CD4-positive, alpha-beta T cell treated with Interleukin-17A for 4 hours (primary cell): ENCODE measurements at places on chromosomes 2 and 18.

- DNase-seq = no peak
Observed at GRCh38 chr2:16718576-16719484, 53.2 kb upstream of the CYRIA start.

DNA sequence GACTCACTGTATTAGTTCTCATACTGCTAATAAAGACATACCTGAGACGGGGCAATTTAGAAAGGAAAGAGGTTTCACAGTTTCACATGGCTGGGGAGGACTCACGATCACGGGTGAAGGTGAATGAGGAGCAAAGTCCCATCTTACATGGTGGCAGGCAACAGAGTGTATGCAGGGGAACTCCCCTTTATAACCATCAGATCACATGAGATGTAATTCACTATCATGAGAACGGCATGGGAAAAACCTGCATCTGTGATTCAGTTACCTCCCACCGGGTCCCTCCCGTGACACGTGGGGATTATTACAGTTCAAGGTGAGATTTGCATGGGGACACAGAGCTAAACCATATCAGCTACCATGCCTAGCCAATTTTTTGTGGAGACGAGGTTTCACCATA, 168.2 kb downstream of the NEDD4L start:
- no peak for DNase-seq

DNA sequence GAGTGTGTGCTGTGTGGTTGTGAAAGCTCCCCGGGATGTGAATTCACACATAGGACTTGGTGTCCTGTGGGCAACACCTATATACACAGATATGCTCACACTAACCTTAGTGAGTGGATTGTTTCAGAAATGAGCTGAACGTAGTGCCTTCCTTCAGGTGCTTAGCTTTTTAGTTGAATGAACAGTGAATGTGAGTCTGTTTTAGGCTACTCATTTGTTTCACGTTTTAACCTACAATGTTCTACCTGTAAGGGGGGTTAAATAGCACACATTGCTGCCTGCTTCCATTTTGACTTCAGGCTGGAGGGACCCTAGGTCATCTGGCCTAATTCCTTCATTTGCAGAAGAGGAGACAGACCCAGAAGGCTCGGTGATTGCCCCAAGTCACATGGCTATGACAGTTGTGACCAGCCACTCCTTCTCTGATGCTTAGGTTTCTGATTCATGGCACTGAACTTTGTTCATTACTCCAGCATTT, 1.0 kb downstream of the PLEK start:
- DNase-seq = no peak

DNA sequence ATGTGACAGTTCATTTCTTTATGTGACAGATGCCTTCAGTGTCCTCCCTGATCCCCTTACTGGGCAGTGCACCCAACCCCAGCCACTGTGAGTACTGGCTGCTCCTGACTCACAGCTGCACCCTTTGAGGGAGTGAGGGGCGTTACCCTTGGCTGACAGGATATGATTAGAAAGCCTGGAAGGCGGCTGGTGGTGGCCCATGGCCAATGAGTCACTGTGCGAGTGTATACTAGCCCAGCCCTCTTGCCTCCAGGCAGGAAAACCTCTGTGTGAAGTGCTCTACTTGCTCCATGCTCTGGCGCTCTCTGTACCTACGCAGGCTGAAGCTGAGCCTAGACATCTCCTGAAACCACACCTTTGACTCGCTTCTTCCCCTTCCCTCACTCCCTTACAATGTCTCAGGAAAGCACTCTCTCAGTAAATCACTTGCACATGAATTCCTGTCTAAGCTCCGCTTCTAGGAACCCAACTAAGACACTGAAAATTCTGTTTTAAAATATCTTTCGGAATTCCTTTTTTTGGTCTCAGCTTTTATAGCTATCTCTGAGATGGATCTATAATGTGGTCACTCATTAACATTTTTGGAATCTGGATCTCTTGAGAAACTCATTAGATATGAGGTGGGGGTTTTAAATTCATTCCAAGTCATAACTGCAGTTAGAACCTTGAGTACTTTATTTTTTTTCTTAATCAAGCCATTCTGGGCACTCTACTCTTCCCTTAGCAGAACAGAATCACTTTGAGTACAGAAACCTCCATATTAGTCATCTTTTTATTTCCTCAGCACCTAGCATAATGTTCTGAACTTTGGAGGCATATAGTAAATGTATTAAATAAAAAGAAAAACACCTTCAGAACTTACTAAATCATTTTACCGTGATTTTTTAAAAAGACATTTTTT, 25.3 kb upstream of the STAM2 start:
- no peak for DNase-seq

DNA sequence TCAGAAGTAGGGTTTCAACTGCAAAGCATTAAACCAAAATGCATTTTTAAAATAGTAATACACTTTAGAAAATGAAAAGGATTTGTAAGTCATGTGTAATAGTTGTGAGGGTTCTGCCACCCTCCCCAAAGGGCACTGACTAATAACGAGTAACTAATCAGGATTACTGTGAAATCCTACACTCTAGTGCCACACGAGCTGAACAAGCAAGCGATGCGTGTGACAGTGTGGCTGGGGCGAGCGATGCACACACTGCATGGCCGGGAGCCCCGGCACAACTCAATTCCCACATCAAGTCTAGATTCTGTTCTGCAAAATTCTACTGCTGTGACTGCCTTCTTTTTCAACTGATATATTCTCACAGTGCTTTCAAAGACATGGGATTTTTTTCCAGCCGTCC, 156.4 kb downstream of the SEPTIN10 start:
- DNase-seq = no peak

- DNase-seq = no peak
Observed at GRCh38 chr2:31122133-31122532, 16.1 kb downstream of the GALNT14 start.

DNA sequence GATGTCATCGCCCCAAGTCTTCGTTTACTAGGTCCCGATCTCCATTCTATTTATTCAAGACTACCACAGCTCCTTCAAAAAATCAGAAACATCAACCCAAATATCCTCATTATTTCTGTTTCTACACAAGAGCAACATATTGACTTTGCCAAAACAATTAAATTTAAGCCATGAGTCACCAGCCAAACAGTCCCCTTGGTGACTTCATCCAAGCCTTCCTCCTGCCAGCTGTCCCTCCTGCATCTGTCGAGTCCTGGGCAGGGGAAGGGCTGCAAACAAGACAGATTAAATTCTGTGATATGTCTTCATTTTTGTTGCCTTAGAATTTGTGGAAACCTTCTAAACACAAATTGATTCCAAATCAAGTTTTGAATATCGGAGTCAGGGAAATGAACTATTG, 110.3 kb downstream of the SP3 start:
- no peak for DNase-seq

- no peak for DNase-seq
Observed at GRCh38 chr2:73297151-73297559, 3.8 kb upstream of the EGR4 start.

GRCh38 chr18:8252371-8252770, 356.9 kb upstream of the RAB12 start:
- DNase-seq = no peak

DNA sequence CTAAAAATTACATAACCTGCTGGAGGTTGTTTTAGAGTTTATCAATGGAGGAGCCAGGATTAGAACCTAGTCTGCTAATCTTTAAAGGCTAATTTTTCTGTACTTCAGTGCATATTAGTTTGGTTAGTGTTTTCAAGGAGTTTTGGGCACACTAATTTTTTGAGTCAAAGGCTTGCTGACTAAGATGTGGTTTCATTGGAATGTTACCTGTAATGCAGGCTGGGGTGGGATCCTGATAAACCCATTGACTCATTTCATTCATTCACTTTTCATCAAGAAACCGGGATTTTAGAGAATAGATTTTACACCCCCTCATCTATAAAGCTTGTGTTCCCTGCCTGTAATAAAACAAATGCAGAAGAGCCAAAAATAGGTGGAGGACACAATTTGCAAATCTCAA, 91.9 kb upstream of the IL1R2 start:
- no peak for DNase-seq

- DNase-seq = no peak
Observed at GRCh38 chr2:44684559-44684958, 256.9 kb upstream of the SIX3 start.

- DNase-seq = no peak
Observed at GRCh38 chr2:160674146-160674750, 180.6 kb upstream of the RBMS1 start.

GRCh38 chr2:6933911-6934310, 16.7 kb downstream of the RNF144A start:
- DNase-seq = no peak

DNA sequence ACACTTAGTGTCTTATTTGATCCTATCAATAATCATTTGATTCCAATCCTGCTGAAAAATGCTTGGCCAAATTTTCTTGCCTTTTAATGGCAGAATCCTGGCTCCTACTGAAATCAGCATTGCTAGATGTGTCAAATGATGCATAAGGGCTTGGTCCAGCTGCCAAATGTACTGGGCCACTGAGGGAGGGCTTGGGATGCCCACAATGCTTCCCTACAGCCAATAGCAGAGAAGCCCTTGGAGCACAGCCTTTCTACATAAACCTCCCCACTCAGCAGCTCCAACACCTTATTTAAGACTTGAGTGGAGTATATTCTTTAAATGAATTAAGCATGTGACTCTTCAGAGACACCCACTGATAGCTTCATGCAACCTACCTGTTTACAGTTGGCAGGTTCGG, 3.6 kb downstream of the ALK start:
- no peak for DNase-seq

GRCh38 chr2:36704475-36705150, 8.1 kb downstream of the VIT start:
- no peak for DNase-seq

- no peak for DNase-seq
Observed at GRCh38 chr2:143907801-143908200, 612.1 kb downstream of the ZEB2 start.

DNA sequence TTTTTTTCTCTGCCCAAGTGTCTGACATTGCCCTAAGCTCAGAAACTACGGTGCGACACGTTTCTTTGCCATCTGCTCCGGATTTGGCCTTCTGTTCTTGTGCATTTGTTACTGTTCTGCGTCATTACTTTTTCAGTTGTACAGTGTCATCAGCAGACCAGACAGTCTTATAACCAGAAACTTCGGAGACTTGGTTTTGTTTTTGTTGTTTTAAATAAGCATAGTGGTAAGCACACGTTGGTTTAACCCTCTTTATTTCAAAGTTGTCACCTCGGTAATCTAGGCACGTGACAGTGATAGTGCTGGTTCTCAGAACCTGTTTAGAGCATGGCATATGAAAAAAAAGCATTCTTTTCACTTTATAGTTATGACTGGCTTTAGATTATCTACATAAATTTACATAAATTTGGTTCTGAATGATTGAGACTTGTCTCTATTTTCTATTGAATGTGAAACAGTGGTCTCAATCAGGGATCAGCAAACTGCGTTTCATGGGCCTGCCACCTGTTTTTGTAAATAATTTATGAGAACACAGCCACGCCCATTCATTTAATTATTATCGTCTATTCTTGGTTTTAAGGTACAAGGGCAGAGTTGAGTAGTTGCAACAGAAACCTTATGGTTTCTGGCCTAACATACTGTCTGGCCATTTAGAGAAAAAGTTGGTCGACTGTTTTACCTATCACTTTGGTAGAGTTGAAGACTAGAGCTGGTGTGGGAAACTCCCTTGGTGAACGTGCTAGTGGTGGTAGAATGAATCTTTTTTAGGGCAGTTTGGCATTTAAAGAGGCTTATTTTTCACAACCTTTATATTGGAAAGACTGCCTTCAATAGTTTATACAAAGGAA, 106.5 kb downstream of the ZNF532 start:
- no peak for DNase-seq

DNA sequence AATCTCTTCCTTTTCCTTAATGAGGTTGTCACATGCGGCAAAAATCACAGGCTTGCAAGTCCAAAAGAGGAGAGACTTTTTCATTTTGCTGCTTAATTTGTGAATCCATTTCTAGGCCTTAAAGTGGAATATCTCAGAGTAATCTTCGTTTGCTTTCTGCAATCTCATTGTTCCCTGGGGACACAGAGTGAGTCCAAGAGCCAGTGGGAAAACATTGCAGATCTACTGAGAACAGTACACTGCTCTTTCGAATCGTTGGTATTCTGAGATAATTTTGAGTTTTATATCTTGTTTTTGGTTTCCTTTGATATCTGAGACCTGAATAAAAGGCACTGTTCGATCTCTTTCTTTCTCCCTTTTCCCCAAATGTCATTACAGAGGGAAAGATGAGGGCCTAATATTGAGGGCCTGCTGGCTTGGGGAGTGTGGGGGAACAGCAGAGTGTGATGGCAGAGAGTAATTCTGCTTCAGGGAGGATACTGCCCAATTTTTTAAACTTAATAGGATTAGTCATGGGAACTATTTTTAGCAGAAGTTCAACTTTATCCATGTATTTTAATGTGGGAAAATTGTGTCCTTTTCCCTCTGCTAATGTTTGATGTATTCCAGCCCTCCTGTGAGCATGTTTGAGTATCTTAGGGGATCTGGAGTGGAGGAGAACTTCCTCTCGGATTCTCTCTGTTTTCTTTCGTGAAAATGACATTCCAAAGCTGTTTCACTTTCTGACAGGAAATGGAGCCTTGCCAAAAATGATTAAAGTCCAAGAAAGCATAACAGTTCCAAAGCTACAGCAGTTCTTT, 418.2 kb upstream of the ZEB2 start:
- no peak for DNase-seq

- DNase-seq = no peak
Observed at GRCh38 chr2:156708051-156708450, 271.9 kb downstream of the GPD2 start.

DNA sequence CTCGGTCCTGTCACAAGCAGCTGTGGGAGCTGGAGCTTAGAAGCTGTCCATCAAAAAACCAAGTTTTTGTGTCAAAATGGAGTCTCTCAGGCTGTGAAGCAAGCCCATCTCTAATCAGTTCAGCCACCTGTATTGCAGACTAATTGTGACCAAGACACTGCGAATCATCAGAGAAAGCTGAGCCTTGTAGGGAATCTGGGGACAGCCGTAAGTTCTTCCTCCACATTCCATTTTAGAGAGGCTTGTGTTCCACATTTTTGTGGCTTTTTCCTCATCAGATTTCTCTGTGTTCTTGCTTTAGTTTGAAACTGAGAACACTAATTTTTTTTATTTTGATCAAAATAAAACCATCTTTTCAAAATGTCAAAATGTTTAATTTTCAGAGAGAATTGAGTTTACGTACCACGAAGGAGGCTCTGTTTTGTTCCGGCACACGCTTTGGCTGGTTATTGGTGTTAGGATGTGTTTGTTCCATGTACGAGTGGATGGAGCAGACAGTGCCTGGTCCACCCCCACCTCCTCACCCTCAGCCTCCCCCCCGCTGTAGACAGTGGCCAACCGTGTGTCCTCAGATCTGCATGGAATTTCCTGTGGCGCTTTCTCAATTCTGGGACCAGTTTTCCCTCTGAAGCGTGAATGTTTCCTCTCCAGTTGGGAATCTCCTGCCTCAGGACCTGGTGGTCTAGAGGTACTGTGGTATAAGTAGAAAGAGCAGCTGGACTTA, 140.8 kb downstream of the AGAP1 start:
- DNase-seq = no peak

- DNase-seq = no peak
Observed at GRCh38 chr2:34825686-34826085, 1226.6 kb upstream of the FAM98A start.

GRCh38 chr2:9554921-9555296, 721 bp downstream of the ADAM17 start:
- DNase-seq = peak; percentile 29
